ENCODE measurements at places on chromosomes 11 and 22.

DNA sequence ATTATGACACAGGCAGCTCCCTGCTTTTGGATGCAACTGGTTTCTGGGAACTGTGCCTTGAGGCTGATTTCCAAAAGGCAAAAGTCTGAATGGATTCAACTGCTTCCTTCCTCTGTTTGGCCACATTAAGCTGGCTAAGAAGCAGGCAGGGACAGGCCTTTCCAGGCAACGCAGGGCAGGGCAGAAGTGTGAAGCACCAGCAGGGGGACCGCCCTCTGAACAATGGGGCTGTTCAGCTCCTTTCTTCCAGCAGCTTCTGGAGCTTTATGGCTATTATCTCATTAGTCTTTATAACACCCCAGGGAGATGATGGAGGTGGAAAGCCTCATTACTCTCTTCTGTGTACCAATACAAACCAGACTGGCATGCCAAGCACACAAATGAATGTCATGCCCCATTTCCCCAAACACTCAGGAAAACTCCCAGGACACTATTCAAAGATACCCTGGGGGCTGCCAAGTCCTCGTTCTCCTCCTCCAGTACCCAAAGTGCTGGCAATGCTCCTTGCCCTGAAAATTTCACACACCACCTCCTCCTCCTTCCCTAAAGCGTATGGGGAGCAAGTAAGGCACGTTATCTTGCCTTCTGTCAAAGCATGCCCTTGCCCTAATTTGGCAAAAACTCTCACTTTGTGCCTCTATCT lies 21.3 kb downstream of the MORC2 start:
- no peak for DNase-seq

GRCh38 chr11:128580612-128581011 lies 6.7 kb downstream of the ETS1 start:
- no peak for DNase-seq

DNA sequence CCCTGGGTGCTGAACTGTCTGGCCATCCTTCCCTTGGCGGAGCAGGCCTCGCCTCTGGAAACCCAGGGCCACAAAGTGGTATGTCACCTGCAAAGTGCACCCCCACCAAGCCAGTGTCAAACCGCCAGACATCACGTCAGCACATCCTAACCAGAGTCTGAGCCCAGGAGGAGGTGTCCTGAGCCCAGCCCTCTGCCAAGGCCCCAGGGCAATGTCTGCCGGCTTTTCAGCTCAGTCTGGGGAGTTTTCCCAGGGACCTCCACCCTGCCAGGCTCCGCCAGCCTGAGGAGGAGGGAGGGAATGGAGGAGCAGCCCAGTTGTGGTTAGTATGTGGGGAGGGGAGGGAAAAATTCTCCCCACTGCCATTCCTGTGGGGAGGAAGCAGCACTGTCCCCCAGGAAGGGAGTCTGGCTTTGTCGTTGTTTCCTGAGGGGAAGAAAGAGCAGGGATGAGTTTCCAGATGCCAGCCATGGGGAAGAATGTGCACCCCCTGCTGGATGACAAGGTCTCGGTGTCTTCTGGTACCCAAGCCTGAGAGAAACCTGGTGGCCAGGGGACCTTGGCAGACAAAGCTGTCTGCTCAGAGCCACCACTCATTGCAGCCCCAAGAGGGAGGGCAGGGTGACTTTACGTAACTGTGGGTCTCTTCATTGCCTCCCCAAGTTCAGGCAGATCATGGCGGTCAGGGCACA lies 81.4 kb upstream of the CD82 start:
- DNase-seq, result no peak

DNA sequence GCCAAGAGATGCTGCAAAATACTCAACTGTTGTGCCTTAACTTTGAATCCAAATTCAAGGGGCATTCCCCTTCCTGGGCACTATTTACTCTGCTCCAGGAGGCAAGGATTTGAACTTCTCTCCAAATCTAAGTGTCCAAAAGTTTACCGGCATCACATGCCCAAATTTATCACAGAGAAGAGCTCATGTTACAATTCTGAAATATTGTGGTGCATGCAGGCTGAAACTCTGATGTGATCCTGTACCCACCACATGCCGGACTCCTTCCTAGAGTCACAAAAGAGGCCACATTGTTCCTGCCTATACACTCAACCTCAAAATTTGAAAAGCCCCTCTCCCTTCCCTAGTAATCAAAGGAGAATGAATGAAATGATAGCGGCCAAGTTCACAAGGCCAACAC lies 1.3 kb downstream of the TRAF6 start:
- DNase-seq, result no peak

DNA sequence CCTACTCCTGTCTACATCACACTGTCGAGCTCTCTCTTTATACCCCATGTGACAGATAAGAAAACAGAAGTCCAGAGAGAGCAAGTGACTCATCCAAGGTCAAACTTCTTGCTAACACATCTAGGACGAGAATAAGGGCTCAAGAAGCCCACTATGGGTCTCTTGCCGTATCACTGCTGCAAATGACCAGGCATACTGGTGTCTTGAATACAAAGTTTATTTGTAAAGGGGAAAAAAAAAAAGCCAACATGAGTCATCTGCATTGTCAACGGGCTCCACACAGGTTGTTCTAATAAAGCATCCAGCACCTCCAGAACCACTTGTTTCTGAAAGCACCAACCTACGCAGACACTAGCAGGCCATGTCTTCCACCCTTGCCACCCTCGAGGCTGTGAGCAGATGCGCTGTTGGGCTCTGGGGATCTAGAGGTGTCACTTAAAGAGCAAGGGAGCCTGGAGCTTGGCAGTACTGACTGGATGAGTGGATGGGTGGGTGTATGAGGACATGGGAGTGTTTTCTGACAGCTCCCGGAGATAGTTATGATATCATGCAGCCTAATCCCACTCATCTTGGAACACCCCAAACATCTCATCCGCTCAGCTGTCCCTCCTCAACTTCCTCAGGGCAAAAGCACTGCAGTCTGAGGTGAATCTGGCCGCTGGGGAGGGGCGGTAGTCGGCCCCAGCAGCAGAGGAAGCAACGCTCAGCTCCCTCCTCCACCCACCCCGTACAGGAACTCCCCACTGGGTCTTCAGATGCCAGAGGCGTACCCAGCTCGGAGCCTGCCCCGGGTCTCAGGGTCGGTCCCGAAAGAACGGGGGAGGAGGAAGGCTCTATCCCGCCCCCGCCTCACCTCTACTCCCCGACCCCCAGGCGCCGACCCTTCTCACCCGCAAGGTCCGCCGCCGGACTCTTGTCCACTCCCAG lies 1.0 kb downstream of the SMCO4 start:
- DNase-seq, result peak; percentile 45

DNA sequence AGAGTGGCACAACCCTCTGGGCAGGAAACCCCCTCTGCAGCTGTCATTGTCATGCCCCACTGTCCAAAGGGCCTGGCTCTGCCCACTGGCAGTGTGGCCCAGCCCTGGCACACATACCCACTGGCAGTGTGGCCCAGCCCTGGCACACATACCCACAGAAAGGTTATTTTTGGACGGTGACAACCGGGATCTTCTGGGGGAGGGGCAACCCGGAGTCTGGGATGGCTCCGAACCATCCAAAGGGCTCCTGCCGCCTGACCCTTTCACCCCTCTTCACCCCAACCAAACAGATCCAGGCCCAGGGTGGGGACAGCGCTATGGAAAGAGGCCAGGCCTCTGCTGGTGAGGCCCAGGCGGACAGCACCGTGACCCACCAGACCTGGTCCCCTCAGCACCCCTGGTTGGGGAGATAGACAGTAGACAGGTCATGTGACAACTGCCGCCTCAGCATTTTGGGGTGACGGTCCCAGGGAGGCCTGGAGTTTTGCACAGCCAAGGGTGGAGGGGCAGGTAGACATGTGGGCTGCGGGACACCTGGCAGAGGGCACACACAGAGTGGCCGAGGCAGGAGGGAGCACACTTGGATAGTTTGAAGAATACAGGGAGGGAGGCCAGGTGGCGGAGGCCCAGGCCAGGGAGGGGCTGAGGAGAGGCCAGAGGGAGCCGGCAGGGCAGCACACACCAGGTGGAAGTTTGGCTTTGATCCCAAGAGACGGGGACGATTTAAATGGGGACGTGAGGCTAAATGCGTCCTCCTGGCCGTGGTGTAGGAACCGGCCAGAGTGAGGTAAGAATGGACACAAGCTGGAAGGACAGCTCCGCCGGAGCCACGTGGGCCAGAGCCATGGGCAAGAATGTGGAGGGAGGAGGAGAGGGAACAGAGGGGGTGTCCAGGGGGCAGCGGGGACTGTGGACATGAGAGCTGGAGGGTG lies 2.9 kb downstream of the MAPK12 start:
- no peak for DNase-seq

GRCh38 chr11:29389793-29390192 lies 627.0 kb downstream of the KCNA4 start:
- no peak for DNase-seq

GRCh38 chr11:2138431-2139122 lies 612 bp downstream of the IGF2 start:
- no peak for DNase-seq

GRCh38 chr11:116729501-116730240 lies 43.1 kb downstream of the BUD13 start:
- DNase-seq, result no peak

- no peak for DNase-seq
Observed at GRCh38 chr11:34732831-34733230, 111.9 kb downstream of the EHF start.

GRCh38 chr11:103325686-103326069 lies 216.5 kb downstream of the DYNC2H1 start:
- DNase-seq, result no peak

DNA sequence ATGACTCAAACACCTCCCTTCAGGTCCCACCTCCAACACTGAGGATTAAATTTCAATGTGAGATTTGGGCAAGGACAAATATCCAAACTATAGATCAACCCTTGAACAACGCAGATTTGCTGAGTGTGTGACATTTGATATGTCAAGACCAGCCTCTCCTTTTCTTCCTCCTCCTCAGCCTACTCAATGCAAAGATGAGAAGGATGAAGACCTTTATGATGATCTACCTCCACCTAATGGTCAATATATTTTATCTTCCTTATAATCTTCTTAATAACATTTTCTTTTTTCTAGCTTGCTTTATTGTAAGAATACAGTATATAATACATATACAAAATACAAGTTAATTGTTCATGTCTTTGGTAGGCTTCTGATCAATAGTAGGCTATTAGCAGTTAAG lies 67.5 kb upstream of the MPPED2 start:
- no peak for DNase-seq

DNA sequence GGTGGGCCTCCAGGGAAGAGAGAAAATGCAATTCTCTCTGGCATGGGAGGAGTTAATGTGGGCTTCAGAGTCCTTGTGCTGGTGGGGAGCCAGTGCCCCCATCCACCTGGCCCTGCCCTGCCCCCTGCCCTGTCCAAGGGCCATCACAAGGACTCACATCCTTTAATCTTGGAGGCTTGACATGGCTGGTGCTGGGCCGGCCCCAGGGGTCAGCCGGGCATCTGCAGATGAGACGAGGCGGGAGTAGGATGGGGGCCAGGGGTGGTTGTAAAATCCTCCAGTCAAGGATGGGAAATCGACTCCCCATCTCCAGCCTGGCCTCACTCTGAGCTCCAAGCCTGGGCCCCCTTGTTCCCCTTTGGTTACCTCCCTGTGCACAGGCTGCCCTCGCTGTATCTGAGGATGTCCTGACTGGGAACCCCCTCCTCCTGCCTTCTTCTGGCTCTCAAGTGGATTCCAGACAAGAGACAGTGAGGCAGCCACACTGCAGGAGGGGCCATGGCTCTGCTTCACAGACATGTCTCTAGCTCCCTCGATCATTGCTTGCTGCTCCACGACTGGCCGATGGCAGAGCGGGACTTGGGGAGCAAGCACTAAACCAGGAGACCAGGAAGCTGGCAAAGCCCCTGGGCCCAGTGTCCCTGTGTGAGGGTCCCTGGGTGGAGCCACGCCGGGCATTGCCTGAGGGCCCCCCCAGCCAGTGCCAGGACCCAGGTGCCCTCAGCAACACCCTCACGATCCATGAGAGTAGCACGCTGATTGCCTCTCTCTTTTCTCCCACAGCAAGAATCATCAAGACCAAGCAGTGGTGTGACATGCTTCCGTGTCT lies 1120.5 kb downstream of the BRD1 start:
- DNase-seq, result no peak

DNA sequence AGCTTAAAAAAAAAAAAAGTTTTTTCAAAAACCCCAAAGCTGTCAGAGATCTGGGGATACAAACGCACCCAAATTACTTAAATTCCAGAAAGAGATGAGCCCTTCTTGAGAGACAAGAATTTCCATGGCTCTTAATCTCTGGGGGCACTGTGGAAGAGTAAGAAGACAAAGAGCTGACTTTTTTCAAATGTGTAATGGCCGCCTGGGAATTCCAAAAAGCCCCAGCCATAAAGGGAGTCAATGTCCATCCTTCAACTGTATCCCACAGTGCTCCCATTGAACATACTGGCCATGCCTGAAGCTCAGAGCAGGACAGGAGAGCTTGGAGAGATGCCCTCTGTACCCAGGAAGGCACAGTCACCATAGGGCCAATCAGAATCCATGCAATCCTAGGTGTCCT lies 37.4 kb upstream of the ASPHD2 start:
- no peak for DNase-seq

- no peak for DNase-seq
Observed at GRCh38 chr22:37636186-37636948, 3.1 kb upstream of the SH3BP1 start.

- no peak for DNase-seq
Observed at GRCh38 chr11:120735035-120735434, 223.5 kb downstream of the GRIK4 start.

Data from CD4-positive, alpha-beta memory T cell (primary cell).